ENCODE measurements at places on chromosomes 11 and 22. TPM values are rescaled to one million over a fixed set of nuclear protein-coding genes. Genes with fewer than 3 reads are reported as not detected.

CFAP68 gene
- 34.0 TPM for total RNA-seq

PATE2 gene
- total RNA-seq: not detected

APOBEC3F gene
- 21.4 TPM for total RNA-seq

WNT11 gene
- total RNA-seq: 22.5 TPM

TOLLIP gene
- 43.2 TPM for total RNA-seq

CREBZF gene
- total RNA-seq: 77.2 TPM

CD248 gene
- total RNA-seq: 95.2 TPM

ZFPL1 gene
- 43.4 TPM for total RNA-seq

XPNPEP3 gene
- 21.2 TPM for total RNA-seq

H19 gene
- total RNA-seq: 14,601 TPM

NRGN gene
- 2.7 TPM for total RNA-seq

SLC17A6 gene
- total RNA-seq: not detected

GRCh38 chr11:47506795-47507562 is 46.0 kb downstream of the CELF1 start:
- DNase-seq: no peak

DNA sequence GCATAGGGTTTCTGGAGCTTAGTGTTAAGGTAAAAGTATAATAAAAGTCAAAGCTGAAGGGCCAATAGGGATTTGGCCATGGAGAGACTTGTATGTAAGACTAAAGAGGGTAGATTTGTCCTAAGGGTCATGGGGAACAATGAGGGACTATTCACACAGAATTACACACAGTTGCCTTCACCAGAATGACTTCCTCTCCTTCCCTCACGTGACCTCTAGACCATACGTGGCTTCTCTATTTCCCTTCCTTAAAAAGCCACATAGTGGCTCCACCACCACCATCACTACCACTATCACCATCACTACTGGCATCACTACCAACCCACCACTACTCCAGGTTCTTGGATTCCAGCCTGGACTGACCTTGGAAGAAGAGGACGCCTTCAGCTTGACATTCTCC is 2.8 kb downstream of the HPX start:
- DNase-seq: no peak

- DNase-seq: no peak
Measured at GRCh38 chr11:64597671-64598101, 6.7 kb downstream of the SLC22A12 start.

GRCh38 chr22:49291781-49292180 is 535.9 kb downstream of the BRD1 start:
- no peak for DNase-seq

DNA sequence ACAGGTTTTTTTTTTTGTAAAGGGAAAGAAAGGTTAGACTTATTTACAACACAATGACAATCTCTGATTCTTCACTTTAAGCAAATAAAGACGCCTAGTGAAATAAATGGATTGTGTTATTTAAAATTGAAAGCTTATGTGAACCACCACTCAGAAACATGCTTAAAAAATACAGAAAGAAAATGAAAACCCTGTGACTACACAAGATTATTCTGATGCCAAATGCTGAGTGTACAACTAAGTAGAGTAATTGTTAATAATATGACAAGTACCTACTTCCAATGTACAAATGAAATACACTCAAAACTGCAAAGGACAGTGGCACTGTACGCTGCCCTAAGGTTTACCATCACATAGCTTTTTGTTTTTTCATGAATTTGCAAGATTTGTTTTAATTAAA is 1.0 kb downstream of the BLID start:
- DNase-seq: no peak

DNA sequence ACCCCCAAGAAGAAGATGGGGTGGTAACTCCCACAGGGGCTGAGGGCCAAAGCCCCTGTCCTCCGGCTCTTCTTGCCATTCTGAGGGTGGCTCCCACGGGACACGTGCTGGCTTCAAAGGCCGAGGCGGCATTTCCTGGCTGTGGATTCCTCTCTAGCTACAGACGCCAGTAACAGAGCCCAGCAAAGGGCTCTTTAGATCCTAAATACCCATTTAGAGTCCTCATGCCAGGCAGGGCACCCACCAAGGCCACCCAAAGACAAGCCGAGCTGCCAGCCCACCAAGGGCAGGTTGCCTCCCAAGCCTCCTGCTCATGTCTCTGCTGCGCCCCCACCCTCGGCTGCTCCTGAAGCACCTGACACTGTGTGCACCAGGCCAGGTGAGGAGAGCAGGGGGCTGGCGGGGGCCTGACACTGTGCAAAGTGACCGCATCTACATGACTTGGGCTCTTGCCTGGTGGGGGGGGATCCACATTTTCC is 5.7 kb downstream of the LRFN4 start:
- DNase-seq: no peak

- DNase-seq: no peak
Measured at GRCh38 chr11:113690619-113691569, 15.2 kb downstream of the TMPRSS5 start.

- no peak for DNase-seq
Measured at GRCh38 chr11:7275133-7275532, 23.4 kb downstream of the SYT9 start.

- peak; percentile 45 for DNase-seq
Measured at GRCh38 chr22:30079952-30080533, at the start of gene HORMAD2. Gene HORMAD2 (plus strand): TSS chr22:30080464. CDS start chr22:30093953, 13,489 bp downstream.

DNA sequence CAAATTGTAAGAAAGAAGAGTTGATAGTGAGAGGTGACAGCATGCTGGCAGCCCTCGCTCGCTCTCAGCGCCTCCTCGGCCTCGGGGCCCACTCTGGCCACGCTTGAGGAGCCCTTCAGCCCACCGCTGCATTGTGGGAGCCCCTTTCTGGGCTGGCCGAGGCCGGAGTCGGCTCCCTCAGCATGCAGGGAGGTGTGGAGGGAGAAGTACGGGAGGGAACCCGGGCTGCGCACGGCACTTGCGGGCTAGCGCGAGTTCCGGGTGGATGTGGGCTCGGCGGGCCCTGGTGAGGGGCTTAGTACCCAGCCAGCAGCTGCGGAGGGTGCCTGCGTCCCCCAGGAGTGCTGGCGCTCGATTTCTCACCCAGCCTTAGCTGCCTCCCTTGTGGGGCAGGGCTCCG is 539.7 kb upstream of the CCDC179 start:
- DNase-seq: no peak

Measured in mesothelial cell of epicardium (in vitro differentiated cells).